Liver (tissue), 10 donors: ENCODE measurements at places on chromosomes 11 and 22. TPM values are rescaled to one million over a fixed set of nuclear protein-coding genes. Genes with fewer than 3 reads are reported as not detected.
A peak's percentile ranks its signal among the peaks of the same experiment; 100 is the strongest.

DNA sequence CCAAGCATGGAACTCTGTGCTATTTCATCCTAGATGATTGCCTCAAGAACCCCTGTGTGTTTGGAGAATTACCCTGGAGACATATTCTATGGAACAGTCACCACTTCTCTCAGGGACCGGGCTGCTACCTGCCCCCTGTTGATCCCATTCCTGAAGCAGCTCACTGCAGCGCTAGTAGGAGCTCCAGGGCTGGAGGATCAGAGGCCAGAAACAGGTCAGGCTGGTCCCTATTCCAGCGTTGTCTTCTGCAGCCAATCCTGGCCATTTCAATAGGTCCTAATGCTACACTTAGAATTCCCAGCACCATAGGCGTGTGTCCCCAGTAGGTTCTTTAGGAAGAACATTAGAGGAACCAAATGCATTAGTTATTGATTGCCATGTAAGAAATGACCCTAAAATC, 48.9 kb downstream of the BTG4 start:
- H3K27me3 ChIP-seq, result no peaks in the 10 kb centered on the region
- H3K4me3 ChIP-seq, result no peak overlapping the region
- H3K36me3 ChIP-seq, result no peaks in the 10 kb centered on the region
- H3K27ac ChIP-seq, result no peak overlapping the region
- no peak for DNase-seq

DNA sequence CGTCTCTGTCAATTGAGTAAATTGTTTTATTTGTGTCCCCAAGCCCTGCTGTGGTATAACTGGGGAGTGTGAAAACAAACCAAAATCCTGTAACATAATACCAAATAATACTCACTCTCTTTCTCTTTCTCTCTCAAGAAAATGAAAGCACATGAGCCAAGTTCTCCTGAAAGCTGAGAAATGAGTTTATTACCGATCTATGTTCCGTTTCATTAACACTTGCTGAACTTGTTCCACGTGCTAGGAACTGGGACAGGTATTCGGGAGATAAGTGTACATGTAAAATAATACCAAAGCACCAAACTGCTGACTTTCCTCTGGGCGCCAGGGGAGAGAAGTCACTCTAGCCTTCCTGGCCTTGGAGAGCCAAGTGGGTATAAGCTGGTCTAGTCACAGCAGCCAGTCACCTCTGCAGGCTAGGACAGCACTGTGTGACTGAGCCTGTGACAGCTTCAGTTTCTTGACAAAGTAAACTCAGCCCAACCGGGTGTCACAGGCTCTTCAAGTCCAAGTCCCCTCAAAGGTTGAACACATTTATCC, 23.1 kb downstream of the CD6 start:
- no peaks in the 10 kb centered on the region for H3K4me1 ChIP-seq
- DNase-seq, result no peak
- H3K36me3 ChIP-seq, result no peaks in the 10 kb centered on the region
- no peaks in the 10 kb centered on the region for H3K27me3 ChIP-seq
- H3K27ac ChIP-seq, result no peak overlapping the region

DNA sequence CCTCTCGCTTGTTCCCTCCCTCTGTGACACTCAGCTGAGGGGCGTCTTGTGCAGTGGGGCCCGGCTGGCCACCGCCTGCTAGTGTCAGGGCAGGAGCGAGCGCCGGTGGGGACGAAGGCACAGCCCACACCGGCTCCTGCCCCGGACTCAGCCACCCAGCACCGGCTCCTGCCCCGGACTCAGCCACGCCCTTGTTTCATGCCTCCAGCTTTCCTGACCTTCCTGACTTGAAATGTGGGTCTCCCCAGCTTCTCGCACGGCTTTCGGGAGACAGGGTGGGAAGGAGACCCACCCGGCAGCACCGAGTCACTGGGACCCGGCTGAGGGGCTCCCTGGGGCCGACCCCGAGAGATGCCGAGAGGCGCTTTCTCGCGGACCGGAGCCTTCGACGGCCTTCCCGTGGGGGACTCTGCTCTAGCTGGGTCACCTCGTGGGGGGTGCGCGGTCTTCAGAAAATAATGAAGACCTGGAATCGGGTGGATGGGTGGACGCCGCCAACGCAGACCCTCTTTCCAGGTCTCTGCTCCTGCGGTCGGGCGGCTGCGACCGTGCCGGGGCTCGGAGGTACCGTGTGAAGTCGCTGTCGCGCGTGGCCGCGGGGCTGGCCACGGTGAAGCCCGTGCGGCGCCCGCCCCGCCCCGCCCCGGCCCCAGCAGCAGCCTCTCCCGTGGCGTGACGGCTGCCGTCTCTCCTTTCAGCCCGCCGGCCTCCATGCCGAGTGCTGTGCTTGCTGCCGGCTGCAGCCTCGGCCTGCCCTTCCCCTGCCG, 10.2 kb downstream of the GLB1L2 start:
- H3K27me3 ChIP-seq, result no peaks in the 10 kb centered on the region
- H3K27ac ChIP-seq, result no peak overlapping the region
- DNase-seq, result peak; percentile 21
- H3K36me3 ChIP-seq, result no peaks in the 10 kb centered on the region

GRCh38 chr11:124483422-124483821, 37.9 kb upstream of the OR8B8 start:
- H3K4me1 ChIP-seq, result no peaks in the 10 kb centered on the region
- H3K36me3 ChIP-seq, result no peaks in the 10 kb centered on the region
- H3K4me3 ChIP-seq, result no peak overlapping the region
- H3K27me3 ChIP-seq, result peaks cover 3% of the 10 kb centered on the region
- no peak overlapping the region for H3K27ac ChIP-seq

DNA sequence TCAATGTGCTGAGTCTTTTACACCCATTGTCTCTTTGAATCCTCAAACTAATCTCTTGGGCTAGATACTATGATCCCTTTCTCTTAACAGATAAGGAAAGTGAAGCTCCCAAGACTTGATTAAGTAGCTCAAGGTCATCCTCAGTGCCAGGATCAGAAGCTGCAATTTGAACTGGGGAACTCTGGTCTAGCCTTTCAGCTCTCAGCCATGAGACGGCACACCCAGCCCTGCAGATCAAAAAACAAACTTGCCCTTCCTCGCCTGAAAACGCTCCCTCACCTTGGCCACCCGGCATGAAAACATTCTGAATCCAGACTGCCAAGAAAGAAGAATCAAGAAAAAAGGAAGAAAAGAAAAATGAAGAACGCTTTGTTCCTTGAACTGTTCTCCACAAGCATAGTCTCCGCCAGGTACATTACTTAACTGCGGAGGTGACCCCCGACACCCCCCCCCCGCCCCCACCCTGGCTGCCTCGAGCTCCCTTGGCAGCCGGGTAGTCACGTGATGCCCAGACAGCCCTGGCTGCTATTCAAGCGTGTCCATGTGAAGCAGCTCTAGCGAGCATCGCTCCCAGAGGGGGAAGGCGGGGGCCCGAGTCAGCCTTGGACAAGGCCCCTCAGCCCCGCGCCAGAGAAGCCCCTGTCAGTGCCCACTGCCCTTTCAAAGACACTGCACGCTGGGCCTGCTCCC, 451.2 kb downstream of the MIAT start:
- no peak overlapping the region for H3K27ac ChIP-seq
- H3K4me3 ChIP-seq, result no peak overlapping the region
- DNase-seq, result no peak
- H3K27me3 ChIP-seq, result no peaks in the 10 kb centered on the region

DNA sequence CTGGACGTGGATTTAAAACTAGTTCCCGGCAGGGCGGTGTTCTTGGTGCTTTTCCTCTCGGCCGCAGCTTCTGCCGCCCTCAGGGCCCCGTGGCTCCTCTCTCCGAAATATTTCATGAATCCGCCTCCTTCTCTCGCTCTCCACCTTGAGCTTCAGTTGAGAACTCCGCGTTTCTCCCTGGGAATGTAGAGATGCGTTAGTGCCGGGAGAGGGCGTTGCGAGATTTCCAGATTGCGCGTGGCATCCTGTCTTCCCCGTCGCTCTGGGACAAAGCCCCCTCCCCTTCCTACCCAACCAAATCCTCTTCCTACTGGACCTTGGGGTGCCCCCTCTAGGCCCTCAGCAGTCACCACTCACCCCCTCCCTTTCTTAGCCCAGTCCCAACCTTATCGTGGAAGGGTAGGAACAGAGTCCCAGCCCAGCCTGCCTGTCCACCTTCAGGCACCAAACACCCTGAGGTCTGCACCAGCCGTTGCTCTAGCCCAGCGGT, 15.5 kb upstream of the RAC2 start:
- no peak overlapping the region for H3K4me3 ChIP-seq
- DNase-seq, result no peak
- H3K36me3 ChIP-seq, result no peaks in the 10 kb centered on the region
- no peaks in the 10 kb centered on the region for H3K4me1 ChIP-seq
- no peak overlapping the region for H3K27ac ChIP-seq

- no peaks in the 10 kb centered on the region for H3K4me1 ChIP-seq
- no peaks in the 10 kb centered on the region for H3K36me3 ChIP-seq
- H3K4me3 ChIP-seq, result no peak overlapping the region
- no peaks in the 10 kb centered on the region for H3K27me3 ChIP-seq
- no peak for DNase-seq
Measured at GRCh38 chr11:29612423-29612822, 404.4 kb downstream of the KCNA4 start.

DNA sequence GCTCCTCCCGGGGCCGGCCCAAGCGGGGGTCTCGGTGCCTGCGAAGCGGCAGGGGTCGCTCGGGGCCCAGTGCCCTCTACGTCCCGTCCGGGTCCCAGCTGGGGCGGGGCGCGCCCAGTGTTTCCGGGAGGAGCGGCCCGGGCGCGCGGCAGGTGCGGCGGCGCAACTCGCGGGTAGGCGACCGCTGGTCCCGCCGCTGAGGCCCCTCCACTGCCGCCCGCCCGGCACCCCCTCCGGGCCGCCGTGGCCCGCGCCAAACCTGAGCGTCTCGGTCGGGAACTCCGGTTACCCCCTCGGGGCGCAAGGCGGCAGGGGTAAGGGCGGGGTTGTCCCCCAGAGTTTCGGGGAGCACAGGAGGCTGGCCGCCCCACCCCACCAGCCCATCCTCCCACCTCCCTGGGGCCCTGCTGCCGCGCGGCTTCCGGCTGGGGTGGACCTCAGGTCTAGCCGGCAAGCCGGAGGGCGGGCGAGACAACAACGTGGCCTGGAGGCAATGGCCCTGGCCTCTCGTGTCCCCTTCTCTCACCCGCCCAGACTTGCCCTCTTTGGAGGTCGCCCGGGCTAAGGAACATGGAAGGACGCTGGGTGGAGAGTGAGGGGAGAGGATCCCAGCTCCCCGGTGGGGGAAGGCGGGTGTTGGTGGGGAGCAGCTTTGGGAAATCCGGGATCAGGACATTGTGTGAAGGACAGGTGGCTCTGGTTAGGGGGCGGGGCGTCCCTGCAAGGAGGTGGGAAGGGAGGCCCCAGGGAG, 398 bp upstream of the CRACR2B start:
- no peak overlapping the region for H3K4me3 ChIP-seq
- peaks cover 91% of the 10 kb centered on the region for H3K4me1 ChIP-seq
- H3K27me3 ChIP-seq, result no peaks in the 10 kb centered on the region
- no peak for DNase-seq
- H3K36me3 ChIP-seq, result peaks cover 12% of the 10 kb centered on the region
- peak overlapping the region; percentile 16 for H3K27ac ChIP-seq

DNA sequence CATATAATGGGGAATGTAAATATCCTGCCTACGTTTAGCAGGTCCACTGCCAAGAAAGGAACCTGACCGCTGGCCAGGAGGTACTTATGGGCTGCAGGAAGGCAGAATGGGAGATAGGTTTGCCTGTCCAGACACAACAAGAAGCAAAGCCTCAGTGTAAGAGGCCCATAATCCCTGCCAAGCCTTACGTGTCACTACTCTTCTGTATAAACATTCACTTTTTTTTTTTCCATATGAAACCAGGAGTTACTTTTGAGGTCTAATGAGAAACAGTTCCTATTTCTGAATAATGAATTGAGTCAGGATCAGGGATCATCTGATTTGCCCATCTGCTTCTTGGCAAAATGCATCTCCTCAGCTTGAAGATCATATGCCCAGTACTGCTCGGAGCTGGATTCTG, 230.2 kb downstream of the NTM start:
- H3K27ac ChIP-seq, result no peak overlapping the region
- no peak overlapping the region for H3K4me3 ChIP-seq
- no peak for DNase-seq
- no peaks in the 10 kb centered on the region for H3K4me1 ChIP-seq

The IGLL1 gene
- 17.4 TPM for total RNA-seq
